Suprapubic skin (tissue), 4 donors: ENCODE measurements at places on chromosomes 4 and X.
A peak's percentile ranks its signal among the peaks of the same experiment; 100 is the strongest.

GRCh38 chr4:124636788-124637187 is 75.7 kb downstream of the ANKRD50 start:
- no peak for DNase-seq

GRCh38 chrX:118948270-118948669 is 26.1 kb upstream of the LONRF3 start:
- no peak for DNase-seq

- no peak for DNase-seq
These were observed 942.3 kb upstream of the PRKX start for GRCh38 chrX:4655743-4656142.

DNA sequence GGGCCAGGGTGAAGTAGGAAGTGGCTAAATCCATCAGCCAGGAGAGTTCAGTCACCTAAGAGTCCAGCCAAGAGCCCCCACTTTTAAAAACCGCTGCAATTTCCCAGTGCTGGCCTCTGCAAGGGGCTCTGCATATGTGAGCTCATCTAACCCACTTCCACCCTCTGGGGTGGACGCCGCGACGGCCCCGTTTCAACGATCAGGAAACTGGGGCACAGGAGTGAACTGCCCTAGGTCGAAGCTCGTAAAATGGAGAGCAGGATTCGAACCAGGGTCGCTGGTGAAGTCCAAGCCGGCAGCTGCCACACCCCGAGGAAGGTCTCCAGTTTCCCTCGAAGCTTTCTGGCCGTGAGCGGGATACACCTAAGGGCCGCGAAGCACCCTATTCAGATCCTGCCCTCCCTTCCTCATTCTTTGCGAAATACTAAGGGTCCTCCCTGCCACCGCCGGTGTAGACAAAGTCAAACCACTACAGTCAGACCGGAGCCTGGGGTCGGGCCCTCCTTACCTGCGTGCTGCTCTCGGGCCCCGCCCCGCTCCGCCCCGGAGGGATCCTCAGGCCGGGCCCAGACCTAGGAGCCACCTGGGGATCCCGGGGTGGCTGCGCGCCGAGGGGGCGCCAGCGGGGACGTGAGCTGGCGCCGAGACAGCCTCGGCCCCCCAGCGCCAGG is 446 bp downstream of the EVC2 start:
- no peak for DNase-seq

DNA sequence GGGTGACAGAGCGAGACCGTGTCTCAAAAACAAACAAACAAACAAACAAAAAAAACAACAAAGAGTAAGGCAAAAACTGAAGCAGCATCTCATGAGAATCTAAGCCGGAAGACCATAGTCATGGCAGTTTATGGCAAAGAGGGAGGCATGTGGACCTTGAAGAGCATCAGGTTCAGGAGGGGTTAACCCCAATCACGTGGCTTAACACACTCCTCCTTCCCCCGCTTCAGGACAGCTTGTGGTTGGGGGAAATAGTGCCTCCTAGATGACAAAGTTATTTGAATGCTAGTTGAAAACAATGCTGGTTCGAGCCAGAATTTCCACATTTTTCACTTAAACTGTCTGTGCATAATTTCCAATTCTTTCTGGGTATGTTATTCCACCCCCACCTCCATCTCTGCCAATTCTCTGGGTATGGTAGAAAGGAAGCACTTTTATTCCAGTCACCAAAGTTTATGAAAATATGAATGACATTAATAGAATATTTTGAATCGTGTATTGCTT is 11.7 kb upstream of the MAP7D3 start:
- no peak for DNase-seq

DNA sequence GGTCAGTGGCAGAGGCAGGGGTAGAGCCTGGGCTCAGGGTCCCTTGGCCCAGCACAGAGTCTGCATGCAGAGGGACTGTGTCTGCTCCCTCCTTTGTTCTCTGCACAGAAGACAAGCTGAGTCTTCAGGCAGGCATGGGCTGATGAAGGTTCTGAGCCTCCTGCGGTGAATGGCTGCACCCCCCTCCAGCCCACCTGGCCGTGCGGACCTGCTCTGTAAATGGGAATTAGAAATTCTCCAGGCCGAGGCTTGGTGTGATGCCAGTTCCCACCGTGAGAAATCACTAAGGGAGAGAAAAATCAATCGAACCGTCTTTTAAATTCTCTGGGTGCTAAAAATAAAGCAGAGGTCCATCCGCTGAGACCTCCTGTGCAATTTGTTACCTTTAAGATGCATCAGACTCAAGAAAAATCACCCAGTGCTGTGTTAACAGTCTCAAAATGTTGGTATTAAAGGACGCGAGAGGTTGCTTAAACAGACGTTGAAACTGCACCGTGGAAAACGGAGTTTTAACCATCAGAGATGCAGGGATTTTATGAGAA is 96.0 kb downstream of the WFS1 start:
- no peak for DNase-seq

DNA sequence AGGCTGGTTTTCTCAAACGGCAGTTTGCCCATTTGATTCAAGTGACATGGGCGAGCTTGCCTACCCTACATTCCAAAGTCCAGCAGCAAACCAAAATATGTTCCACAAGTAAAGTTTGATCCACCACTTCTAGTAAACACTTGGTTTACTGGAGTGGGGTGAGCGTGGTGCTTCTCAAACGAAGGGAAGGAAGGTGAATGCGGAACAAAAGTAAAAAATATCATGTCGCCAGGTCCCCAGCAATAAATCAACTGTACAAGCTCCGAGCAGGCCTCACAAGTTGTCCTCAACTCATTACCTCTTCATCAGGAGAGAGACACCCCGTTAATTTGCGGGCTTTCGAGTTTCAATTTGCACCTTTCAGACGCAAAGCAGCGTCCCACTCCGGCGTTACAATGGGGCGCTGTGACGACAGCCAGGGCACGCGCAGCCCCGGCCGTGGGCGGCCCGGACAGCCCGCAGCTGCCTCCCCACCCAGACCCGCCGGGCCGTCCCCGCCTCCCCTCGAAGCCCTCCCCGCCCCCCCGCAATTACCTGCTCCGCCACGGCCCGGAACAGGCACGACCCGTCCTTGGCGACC is 1.0 kb downstream of the OTUD4 start:
- DNase-seq: peak; percentile 75

- DNase-seq: no peak
These were observed 99.4 kb upstream of the NDP start for GRCh38 chrX:44072631-44073030.
